ENCODE measurements at places on chromosomes 13 and 19. TPM values are rescaled to one million over a fixed set of nuclear protein-coding genes. Genes with fewer than 3 reads are reported as not detected.

- no peak overlapping the region for H3K4me3 ChIP-seq
- no peak for DNase-seq
- no peak overlapping the region for H3K27ac ChIP-seq
These were observed 83.5 kb upstream of the KCTD15 start for GRCh38 chr19:33713194-33713593.

RDH13 gene
- total RNA-seq = 10.9 TPM

DNA sequence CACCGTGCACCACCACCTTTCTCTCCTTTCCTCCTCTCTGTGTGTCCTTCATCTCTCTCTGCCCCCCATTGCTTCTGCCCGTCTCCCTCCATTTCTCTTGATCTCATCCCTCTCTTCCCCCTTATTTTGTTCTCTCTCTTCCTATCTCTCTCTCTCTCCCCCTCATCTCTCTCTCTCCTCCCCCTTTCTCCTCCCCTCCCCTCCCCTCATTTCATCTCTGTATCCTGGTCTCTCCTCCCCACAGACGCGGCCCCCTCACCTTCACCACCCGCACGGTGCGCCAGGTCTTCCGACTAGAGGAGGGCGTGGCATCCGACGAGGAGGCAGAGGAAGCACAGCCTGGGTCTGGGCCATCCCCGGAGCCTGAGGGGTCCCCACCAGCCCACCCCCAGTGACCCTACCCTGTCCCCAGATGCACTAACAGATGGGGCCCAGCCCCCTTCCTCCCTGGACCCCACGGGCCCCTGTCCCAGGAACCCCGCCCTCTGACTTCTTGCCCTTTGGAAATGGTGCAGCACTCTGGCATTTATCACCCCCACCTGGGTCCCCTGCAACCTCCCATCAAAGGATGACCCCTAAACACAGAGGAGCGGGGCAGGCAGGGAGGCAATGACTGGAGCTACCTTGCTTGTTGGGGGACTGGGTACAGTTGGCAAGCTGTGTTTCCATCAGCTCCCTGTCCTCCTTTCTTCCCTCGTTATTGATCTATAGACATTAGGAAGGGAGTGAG, 19.6 kb downstream of the KCNC3 start:
- peaks cover 6% of the 10 kb centered on the region for H3K27me3 ChIP-seq
- no peaks in the 10 kb centered on the region for H3K4me1 ChIP-seq
- DNase-seq = no peak
- no peak overlapping the region for H3K27ac ChIP-seq
- H3K36me3 ChIP-seq = no peaks in the 10 kb centered on the region
- H3K4me3 ChIP-seq = no peak overlapping the region

- H3K36me3 ChIP-seq = peaks cover 9% of the 10 kb centered on the region
- no peak overlapping the region for H3K27ac ChIP-seq
- H3K4me3 ChIP-seq = no peak overlapping the region
These were observed 4.8 kb downstream of the CCER2 start for GRCh38 chr19:38907227-38907626.

GRCh38 chr13:79267560-79267959, 138.5 kb downstream of the RBM26 start:
- no peak for DNase-seq
- H3K27me3 ChIP-seq = no peaks in the 10 kb centered on the region
- no peak overlapping the region for H3K27ac ChIP-seq
- H3K4me3 ChIP-seq = no peak overlapping the region
- no peaks in the 10 kb centered on the region for H3K4me1 ChIP-seq

GRCh38 chr13:90533866-90534265, 813.6 kb upstream of the MIR17HG start:
- H3K4me3 ChIP-seq = no peak overlapping the region
- H3K4me1 ChIP-seq = no peaks in the 10 kb centered on the region
- DNase-seq = no peak
- H3K27ac ChIP-seq = no peak overlapping the region
- no peaks in the 10 kb centered on the region for H3K36me3 ChIP-seq

DNA sequence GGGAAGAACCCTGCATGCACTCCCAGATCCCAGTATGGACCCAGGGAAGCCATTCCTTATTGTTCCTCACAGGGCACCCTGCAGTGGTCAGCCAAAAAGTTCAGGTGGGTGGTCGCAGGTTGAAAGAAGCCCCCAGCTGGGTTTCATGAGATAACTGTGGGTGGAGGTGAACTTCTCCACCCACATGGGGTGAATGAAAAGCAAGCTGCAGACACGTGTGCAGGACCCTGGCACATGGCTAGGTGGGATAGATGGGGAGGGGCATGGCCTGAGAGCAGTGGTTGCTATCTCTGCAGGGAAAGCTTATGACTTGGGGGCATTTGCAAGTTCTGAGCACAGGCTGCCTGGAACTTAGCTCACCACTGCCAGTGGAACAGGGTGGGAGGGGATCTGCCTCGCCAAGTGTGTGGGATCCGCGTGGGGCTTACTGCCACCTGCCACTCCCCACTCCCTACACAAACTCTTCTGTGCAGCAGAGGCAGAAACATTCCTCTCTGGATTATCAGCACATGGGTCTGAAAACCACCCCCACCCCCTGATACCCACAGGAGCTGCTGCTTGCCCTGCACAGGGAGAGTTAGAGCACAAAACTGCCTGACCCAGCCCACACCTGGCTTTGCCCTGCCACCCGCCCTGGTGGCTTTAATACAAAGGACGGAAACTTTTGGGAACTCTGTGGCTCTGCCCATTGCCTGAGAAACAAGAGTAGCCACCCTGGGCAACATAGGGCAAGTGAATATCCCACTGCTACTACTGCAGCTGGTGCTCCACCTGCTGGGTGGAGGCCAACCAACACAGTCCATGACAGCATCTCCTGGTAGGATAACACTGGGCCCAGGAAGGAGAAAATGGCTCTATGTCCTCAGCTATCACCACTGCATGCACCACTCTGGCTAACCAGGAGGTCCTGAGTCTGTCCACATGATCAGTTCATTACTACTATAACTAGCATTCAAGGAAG, 24.4 kb downstream of the PLA2G4C start:
- H3K4me3 ChIP-seq = no peak overlapping the region
- DNase-seq = no peak

SIGLEC10 gene
- 2.8 TPM for total RNA-seq

LIM2 gene
- total RNA-seq = not detected

GRCh38 chr13:41398494-41399170, 58.7 kb upstream of the RGCC start:
- H3K27ac ChIP-seq = no peak overlapping the region
- H3K36me3 ChIP-seq = no peaks in the 10 kb centered on the region
- H3K27me3 ChIP-seq = no peaks in the 10 kb centered on the region
- no peaks in the 10 kb centered on the region for H3K4me1 ChIP-seq
- no peak for DNase-seq
- H3K4me3 ChIP-seq = no peak overlapping the region

- H3K4me3 ChIP-seq = no peak overlapping the region
- DNase-seq = no peak
- no peaks in the 10 kb centered on the region for H3K4me1 ChIP-seq
- no peaks in the 10 kb centered on the region for H3K36me3 ChIP-seq
- H3K27me3 ChIP-seq = no peaks in the 10 kb centered on the region
These were observed 3.0 kb upstream of the IL12RB1 start for GRCh38 chr19:18089726-18090125.

- H3K27ac ChIP-seq = peak overlapping the region; percentile 98
- H3K4me3 ChIP-seq = peak overlapping the region; percentile 92
- no peaks in the 10 kb centered on the region for H3K36me3 ChIP-seq
These were observed 7.1 kb upstream of the NFIC start for GRCh38 chr19:3359015-3359918.

DNA sequence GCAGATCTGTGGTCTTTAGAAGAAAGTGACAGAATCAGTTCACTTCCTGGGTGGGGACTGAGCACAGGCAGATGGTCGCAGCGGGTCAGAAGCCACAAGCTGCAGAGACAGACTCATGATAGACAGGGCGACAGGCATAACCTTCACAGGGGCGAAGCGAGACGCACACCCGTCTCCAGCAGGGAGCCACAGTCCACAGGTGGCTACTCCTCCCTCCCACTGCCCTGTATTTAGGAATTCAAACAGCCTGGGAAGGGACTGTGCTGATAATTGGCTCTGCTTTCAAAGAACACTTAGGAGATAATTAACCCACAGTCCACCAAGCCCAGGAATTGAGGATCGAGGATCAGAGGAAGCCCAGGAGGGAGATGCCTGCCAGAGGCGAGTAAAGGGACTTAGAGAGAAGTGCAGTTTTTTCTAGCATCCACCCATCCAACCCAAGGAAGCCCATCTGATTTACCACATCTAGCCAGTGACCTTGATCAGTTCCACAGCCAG, 23.2 kb downstream of the RFX2 start:
- no peak overlapping the region for H3K4me3 ChIP-seq
- DNase-seq = no peak
- H3K4me1 ChIP-seq = no peaks in the 10 kb centered on the region
- H3K36me3 ChIP-seq = no peaks in the 10 kb centered on the region
- no peaks in the 10 kb centered on the region for H3K27me3 ChIP-seq

DNA sequence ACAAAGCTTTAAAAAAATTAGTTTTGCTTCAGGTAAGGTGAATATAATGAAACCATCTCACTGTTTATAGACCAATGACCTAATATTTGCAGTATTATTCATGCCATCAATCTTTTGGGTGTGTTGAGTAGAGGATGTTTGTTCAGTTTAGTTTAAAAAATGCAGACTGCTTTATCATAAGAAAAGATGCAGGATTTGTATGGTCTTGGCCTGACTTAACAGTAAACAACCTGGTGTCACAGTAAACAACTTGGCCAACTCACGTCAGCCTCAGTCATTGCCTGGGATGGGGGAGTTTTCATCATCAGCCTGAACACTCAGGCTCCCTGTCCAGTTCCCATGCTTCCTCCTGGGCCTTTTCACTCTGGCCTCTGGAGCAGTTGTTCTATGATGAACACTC, 55.1 kb downstream of the LMO7 start:
- H3K4me1 ChIP-seq = no peaks in the 10 kb centered on the region
- no peaks in the 10 kb centered on the region for H3K36me3 ChIP-seq
- no peak for DNase-seq
- no peak overlapping the region for H3K4me3 ChIP-seq

- H3K27ac ChIP-seq = no peak overlapping the region
- H3K27me3 ChIP-seq = no peaks in the 10 kb centered on the region
- H3K36me3 ChIP-seq = no peaks in the 10 kb centered on the region
- H3K4me3 ChIP-seq = no peak overlapping the region
- H3K4me1 ChIP-seq = peaks cover 20% of the 10 kb centered on the region
These were observed 30.1 kb downstream of the DNAJC3 start for GRCh38 chr13:95707035-95707434.

DNA sequence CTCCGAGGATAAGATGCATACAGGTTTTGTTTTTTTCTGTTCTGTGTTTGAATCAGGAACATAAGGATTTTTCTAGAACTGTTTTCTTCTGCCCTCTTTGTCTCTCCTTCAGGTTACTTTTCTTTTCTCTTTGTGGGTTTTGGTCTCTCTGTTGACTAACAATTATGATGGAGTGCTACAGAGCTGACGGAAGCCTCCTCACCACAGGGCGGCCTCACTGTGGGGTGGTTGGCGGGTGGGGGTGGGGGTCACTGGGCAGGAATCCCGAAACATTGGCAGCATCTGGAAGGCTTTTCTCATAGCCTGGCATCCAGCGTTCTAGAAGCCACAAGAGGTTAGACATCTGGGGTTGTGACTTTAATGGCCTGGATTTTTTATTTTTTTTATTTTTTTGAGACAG, 12.0 kb upstream of the MATK start:
- no peak for DNase-seq
- H3K4me3 ChIP-seq = no peak overlapping the region
- H3K27me3 ChIP-seq = no peaks in the 10 kb centered on the region
- no peaks in the 10 kb centered on the region for H3K36me3 ChIP-seq
- no peaks in the 10 kb centered on the region for H3K4me1 ChIP-seq

- H3K4me1 ChIP-seq = no peaks in the 10 kb centered on the region
- H3K4me3 ChIP-seq = peak overlapping the region; percentile 74
- peak overlapping the region; percentile 46 for H3K27ac ChIP-seq
- peaks cover 5% of the 10 kb centered on the region for H3K36me3 ChIP-seq
These were observed 574 bp downstream of the ZNF227 start for GRCh38 chr19:44212866-44213346.

- no peak overlapping the region for H3K27ac ChIP-seq
- H3K4me3 ChIP-seq = no peak overlapping the region
- H3K36me3 ChIP-seq = no peaks in the 10 kb centered on the region
- no peaks in the 10 kb centered on the region for H3K27me3 ChIP-seq
- H3K4me1 ChIP-seq = no peaks in the 10 kb centered on the region
These were observed 1306.9 kb downstream of the UQCRFS1 start for GRCh38 chr19:27906081-27906480.

GRCh38 chr13:36998624-36999041, 507 bp downstream of the ALG5 start:
- peak; percentile 61 for DNase-seq
- no peaks in the 10 kb centered on the region for H3K27me3 ChIP-seq
- H3K4me3 ChIP-seq = peak overlapping the region; percentile 84
- peak overlapping the region; percentile 96 for H3K27ac ChIP-seq
- H3K4me1 ChIP-seq = peaks cover 31% of the 10 kb centered on the region

DNA sequence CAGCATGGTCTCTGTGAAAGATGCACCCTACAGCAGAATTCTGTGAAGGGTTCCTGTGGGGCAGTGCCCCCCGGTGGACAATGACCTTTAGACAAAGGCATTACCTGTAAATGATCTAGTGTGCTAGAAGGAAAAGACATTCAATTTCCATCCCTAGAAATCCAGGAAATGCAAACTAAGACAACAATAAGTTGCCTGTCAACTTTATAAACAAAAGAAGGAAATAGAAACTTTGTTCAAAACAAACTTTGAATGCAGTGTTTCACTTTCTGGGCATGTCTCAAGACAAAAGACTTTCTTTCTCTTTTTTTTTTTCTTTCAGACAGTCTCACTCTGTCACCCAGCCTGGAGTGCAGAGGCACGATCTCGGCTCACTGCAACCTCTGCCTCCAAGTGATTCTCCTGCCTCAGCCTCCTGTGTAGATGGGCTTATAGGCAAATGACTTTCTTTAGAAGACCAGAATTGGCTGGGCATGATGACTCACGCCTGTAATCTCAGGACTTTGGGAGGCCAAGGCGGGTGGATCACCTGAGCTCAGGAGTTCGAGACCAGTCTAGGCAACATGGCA, 15.5 kb downstream of the TEX101 start:
- no peak overlapping the region for H3K27ac ChIP-seq
- no peak overlapping the region for H3K4me3 ChIP-seq
- H3K4me1 ChIP-seq = peaks cover 16% of the 10 kb centered on the region

- no peaks in the 10 kb centered on the region for H3K36me3 ChIP-seq
- H3K4me1 ChIP-seq = no peaks in the 10 kb centered on the region
- DNase-seq = no peak
- H3K27ac ChIP-seq = no peak overlapping the region
- H3K27me3 ChIP-seq = no peaks in the 10 kb centered on the region
These were observed 121.7 kb downstream of the ZNF429 start for GRCh38 chr19:21626924-21627697.

DNA sequence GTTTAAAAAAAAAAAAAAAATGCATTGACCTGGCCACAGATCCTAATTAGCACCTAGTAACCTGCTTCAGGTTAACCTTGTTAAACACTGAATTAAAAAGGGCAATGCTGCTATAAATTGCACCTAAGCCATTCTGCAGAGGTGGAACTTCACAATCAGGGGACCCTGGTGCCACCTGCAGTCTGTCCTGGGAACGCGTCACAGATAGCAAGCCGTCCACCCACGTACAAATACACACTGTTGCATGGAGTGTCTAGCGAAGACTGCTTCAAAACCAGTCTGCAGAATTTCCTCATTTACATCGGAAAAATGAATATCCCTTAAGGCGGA, 169.3 kb downstream of the COL4A1 start:
- H3K27me3 ChIP-seq = no peaks in the 10 kb centered on the region
- H3K4me3 ChIP-seq = peak overlapping the region; percentile 60
- no peaks in the 10 kb centered on the region for H3K36me3 ChIP-seq
- no peaks in the 10 kb centered on the region for H3K4me1 ChIP-seq
- peak overlapping the region; percentile 82 for H3K27ac ChIP-seq

Measured in pancreas (tissue), 10 donors.